ENCODE measurements at places on chromosomes 1 and 21.
A peak's percentile ranks its signal among the peaks of the same experiment; 100 is the strongest.

- no peak for DNase-seq
Observed at GRCh38 chr1:206902702-206903101, 5.5 kb downstream of the IL24 start.

DNA sequence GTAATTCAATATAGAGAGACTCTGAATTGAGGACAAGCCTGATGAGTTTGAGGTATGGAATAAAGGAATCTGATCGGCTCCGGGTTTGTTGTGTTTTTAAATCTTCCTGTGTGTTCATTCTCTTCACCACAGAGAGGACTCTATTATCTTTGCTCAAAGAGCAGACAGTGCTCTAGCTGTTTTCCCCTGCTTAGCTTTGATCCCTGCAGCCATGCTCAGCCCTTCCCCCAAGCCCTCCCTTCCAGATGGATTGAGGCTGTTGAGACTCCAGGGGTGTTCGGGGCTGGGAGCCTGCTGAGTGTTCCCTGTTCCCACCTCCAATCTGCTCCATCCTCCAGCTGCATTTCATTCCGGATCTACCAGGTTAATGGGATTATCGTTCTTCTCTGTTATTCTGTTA is 74.2 kb upstream of the CXADR start:
- no peak for DNase-seq

DNA sequence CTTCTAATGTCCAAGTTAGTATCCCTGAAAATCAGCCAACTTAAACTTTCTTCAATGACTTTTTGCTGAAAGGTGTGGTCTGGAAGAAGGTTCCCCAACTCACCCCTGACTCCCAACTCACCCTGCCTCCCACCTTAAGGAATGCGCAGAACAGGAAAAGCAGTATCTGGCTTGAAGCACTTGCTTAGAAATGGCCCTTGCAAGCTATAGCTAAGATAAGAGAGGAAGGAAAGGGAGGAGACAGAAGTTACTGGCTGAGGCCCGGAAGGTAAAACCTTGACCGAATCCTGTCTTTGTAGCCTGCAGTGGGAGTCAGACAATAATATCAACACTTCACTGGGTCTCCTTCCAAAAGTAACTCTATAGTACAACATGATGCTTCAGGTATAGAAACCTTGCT is 2.9 kb downstream of the CYYR1 start:
- DNase-seq = no peak

GRCh38 chr1:22351768-22352080 is 99.9 kb upstream of the ZBTB40 start:
- no peak for DNase-seq

GRCh38 chr21:31243611-31244010 is 100.5 kb downstream of the TIAM1 start:
- DNase-seq = no peak

DNA sequence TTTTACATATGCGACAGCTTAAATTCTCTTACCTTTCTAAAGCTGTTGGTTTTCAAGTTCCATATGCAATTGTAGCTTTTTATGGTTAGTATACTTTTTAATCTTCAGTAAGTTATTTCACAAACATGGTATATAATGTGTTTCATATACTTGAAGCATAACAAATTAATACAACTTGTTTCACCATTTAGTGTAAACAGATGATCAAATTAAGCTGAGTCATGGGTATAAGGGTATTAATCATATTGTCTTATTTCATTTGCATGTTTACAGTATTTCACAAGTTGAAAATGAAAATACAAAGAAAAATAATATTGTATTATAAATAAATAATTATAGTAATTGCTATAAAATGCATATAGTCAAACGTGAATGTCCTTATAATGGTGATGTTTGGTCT is 92.1 kb downstream of the PTPRC start:
- DNase-seq = no peak

DNA sequence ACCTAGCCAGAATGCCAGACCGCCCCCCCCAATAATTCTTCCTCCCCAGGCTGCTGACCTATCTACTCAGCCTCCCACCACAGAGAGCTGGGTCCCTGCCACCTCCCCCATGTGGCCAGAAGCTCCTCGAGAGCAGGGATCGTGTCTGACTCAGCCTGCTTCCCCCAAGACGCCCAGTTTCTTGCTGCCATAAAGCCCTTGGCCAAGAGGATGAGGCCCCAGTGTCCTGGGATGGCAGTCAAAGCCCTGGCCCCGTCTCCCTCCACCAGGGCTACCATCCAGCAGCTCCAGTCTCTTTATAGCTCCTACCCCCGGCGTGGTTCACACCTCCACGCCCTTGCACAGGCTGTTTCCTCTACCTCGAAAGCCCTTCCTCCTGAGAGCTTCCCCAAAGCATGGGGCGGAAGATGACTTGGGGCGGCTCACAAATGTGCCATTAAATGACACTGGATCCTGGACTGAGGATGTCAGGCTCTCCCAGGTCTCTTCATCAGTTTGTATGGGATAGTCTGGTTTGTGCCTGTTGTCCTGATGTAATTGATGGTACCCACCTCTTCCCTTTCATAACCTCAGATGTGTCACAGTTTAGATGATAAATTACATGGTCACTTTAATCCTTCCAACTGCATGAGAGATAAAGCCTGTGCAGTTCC is 13.2 kb downstream of the ADGRB2 start:
- no peak for DNase-seq

GRCh38 chr1:244052016-244052727 is 1.1 kb downstream of the ZBTB18 start:
- no peak for DNase-seq

- DNase-seq = no peak
Observed at GRCh38 chr1:44636083-44636687, 38.1 kb downstream of the TMEM53 start.

- DNase-seq = no peak
Observed at GRCh38 chr1:101723415-101723814, 273.3 kb downstream of the OLFM3 start.

GRCh38 chr1:96722161-96722922 is 758 bp downstream of the PTBP2 start:
- DNase-seq = no peak

GRCh38 chr1:87335175-87335884 is 6.7 kb downstream of the LMO4 start:
- peak; percentile 33 for DNase-seq

- no peak for DNase-seq
Observed at GRCh38 chr1:26023009-26023408, 1.4 kb downstream of the EXTL1 start.

- no peak for DNase-seq
Observed at GRCh38 chr1:91234181-91234580, 170.5 kb downstream of the HFM1 start.

DNA sequence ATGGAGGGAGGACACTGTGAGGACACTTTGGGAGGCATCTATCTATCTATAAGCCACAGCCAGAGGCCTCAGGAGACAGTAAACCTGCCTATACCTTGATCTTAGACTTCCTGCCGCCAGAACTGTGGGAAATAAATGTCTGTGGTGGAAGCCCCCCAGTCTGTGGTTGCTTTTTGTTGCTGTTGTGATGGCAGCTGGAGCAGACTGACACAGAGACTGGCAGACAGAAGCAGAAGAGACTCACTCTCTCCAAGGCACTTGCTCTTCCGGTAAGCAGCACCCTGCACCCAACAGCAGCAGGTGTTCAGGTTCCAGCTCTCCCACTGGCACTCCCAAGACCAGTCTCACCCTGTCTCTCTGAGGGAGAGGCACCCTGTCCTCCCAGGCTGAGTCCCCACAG is 297.6 kb downstream of the TTLL7 start:
- no peak for DNase-seq

- DNase-seq = no peak
Observed at GRCh38 chr1:154960446-154961136, 991 bp downstream of the PYGO2 start.
